ENCODE measurements at places on chromosomes 5 and 9.

- DNase-seq, result no peak
Measured at GRCh38 chr5:108382784-108383330, 959 bp upstream of the FBXL17 start.

DNA sequence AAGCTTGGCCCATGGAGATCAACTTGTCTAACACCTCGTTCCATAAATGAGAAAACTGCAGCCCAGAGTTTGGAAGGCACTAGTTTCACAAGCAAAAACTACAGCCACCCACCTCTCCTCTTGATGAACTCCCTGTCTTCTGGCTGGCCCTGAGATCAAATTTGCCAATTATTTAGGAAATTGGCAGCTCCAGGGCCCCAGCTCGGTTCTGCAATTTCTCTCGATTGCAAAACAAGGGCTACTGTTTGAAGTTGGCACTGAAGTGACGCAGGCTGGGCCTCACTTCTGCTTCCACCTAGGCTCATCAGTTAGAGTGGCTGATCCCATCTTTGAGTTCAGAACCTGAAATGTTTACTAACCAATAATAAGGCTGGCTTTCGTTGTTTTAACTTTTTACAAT lies 3.7 kb upstream of the GPX3 start:
- DNase-seq, result no peak

DNA sequence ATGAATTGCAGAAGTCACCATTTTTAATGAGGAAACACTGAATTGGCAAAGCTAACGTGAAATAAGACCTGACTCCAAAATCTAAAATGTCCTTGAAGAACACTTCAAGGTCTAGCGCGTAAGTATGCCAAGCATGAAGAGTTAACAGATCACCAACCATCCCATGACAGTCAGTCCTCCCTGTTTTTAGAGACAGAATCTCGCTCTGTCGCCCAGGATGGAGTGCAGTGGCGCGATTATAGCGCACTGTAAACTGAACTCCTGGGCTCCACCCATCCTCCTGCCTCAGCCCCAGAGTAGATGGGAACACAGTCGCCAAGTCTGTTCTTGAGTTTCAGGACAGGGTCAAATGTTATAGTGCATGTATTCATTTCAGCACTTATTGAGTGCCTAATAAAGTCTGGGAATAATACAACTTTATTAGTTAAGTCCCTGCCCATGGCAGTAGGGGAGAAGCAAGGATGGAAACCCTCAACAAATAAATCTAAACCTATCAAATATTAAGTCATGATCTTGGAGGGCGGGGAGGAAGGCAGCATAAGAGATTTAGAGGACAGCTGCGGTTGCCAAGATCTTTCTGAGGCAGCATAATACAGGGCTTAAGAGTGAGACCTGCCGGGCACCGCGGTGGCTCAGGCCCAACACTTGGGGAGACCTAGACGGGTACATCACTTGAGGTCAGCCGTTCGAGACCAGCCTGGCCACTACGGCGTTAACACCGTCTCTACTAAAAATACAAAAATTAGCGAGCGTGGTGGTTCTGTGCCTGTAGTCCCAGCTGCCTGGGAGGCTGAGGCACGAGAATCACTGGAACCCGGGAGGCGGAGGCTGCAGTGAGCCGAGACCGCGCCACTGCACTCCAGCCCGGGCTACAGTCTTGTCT lies 1.1 kb downstream of the ATPSCKMT start:
- DNase-seq, result no peak

DNA sequence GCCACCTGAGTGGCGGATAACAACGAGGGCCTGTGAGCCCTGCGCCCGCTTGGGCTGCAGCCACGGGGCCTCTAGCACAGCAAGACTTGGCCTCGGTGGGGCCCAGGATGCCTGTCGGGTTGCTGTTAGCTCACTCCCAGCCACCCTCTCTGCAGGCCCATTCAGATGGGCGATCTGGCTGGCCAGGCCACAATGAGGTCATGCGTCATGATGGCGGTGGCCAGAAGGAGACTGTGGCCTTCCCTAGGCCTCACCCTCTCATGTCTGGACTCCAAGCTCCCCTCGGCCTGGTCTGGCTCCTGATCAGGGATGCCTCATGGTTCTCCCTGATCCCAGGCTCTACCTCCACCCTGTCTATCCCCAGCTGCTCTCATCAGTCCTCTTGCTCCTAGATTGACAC lies 19.0 kb upstream of the TCOF1 start:
- DNase-seq, result no peak

- DNase-seq, result no peak
Measured at GRCh38 chr9:35495984-35496383, 6.1 kb downstream of the RUSC2 start.
